ENCODE measurements at places on chromosomes 5 and 9.

GRCh38 chr5:151620461-151620840 lies 29.3 kb upstream of the FAT2 start:
- H3K27me3 ChIP-seq, result peaks cover 33% of the 10 kb centered on the region
- DNase-seq, result no peak
- no peak overlapping the region for H3K4me3 ChIP-seq
- H3K27ac ChIP-seq, result no peak overlapping the region
- H3K36me3 ChIP-seq, result no peaks in the 10 kb centered on the region
- no peaks in the 10 kb centered on the region for H3K4me1 ChIP-seq

- peaks cover 3% of the 10 kb centered on the region for H3K36me3 ChIP-seq
- H3K4me1 ChIP-seq, result no peaks in the 10 kb centered on the region
- H3K27ac ChIP-seq, result no peak overlapping the region
- no peaks in the 10 kb centered on the region for H3K27me3 ChIP-seq
- DNase-seq, result peak; percentile 7
These were observed 55.8 kb downstream of the PHAX start for GRCh38 chr5:126656401-126657007.

GRCh38 chr5:123987956-123988355 lies 476.0 kb downstream of the CSNK1G3 start:
- no peaks in the 10 kb centered on the region for H3K36me3 ChIP-seq
- H3K4me1 ChIP-seq, result no peaks in the 10 kb centered on the region
- DNase-seq, result no peak
- H3K27me3 ChIP-seq, result no peaks in the 10 kb centered on the region
- no peak overlapping the region for H3K4me3 ChIP-seq

GRCh38 chr5:149358294-149358651 lies 427 bp downstream of the PCYOX1L start:
- no peaks in the 10 kb centered on the region for H3K27me3 ChIP-seq
- peak overlapping the region; percentile 95 for H3K4me3 ChIP-seq
- H3K36me3 ChIP-seq, result peaks cover 30% of the 10 kb centered on the region
- peak; percentile 26 for DNase-seq
- peaks cover 37% of the 10 kb centered on the region for H3K4me1 ChIP-seq
- H3K27ac ChIP-seq, result peak overlapping the region; percentile 95

DNA sequence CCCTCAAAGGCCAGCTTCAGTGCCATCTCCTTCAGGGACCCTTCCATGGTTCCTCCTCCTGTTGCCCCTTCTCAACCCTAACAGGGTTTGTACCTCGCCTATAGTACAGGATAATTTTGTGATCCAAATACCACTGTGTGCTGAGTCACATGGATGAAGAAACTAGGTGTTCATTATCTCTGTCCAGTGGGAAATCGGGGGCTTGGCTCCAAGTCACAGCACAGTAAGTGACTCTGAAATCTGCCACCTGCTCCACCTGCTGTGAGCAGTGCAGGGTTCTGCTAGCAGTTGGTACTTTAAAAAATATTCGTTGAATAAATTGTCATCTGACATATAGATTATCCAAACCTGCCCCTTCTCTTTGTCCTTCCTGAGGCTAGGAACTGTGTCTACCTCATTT lies 123.2 kb upstream of the OTULINL start:
- H3K27ac ChIP-seq, result no peak overlapping the region
- H3K36me3 ChIP-seq, result peaks cover 13% of the 10 kb centered on the region
- H3K27me3 ChIP-seq, result no peaks in the 10 kb centered on the region
- H3K4me3 ChIP-seq, result no peak overlapping the region

DNA sequence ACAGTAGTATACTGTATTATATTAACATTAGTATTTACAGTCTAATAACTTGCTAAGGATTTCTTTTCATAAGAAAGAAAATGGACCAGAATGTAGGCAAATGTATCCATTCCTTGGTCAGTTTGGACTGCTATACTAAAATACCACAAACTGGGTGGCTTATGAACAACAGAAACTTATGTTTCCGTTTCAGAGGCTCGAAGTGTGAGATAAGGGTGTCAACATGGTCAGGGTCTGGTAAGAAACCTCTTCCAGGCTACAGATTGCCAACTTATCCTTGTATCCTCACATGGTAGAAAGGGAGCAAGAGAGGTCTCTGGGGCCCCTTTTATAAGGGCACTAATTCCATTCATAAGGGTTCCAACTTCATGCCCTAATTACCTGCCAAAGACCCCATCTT lies 9.2 kb upstream of the ESM1 start:
- H3K27me3 ChIP-seq, result no peaks in the 10 kb centered on the region
- H3K4me3 ChIP-seq, result peak overlapping the region; percentile 53
- no peak for DNase-seq
- H3K27ac ChIP-seq, result peak overlapping the region; percentile 72
- H3K4me1 ChIP-seq, result peaks cover 40% of the 10 kb centered on the region
- H3K36me3 ChIP-seq, result no peaks in the 10 kb centered on the region

DNA sequence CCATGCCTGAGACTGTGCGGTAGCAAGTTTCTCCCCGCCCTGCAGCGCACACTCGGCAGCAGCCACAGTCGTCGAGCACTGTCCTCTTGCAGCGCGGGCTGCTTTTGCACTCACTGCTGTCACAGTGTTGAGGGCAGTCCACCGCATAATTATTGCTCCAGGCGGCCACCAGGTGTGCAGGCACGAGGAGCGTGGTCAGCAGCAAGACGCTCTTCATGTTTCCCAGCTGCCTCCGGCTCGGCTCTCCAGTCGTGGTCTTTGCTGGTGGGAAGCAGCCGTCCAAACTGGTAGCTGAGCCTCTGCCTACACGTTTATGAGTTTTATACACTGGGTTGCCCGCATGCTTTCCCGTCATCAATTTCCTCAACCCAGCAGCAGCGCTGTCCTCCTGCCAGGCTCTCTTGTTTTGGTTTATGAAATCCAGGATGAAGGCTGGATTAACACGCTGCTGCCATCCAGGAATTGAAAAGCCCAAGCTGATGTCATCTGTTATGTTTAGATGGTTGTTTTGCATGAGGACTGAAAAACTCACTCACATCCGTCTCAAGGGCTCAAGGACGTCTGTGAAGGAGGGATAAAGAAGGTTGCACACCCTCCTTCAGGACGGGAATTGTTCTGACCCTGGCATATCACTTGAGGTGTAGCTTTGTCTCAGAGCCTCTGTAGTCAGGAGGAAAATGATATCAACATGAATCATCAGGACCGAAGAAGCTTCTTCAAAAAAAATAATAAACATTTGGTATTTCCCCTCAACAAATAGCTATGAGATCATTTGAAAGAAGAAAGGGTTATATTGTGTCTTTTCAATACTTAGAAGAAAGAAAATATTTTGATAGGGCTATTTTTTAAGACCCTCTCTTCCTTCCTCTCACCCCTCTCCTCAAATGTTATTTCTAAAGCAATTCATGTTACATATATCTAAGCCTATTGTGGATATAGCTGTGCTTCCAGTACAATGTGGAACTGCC lies at the start of gene ESM1:
Gene ESM1 (minus strand): TSS at position 293 of the 968 bp plus-strand sequence. CDS start 76 bp downstream, at position 217.
- peak within 1 kb of the TSS; percentile 19 for H3K27ac ChIP-seq
- peak within 1 kb of the TSS; percentile 67 for H3K4me3 ChIP-seq
- no peaks in the 10 kb centered on the region for H3K36me3 ChIP-seq
- H3K4me1 ChIP-seq, result peaks cover 59% of the 10 kb centered on the region
- H3K27me3 ChIP-seq, result no peaks in the 10 kb centered on the region
- no peak for DNase-seq

- no peaks in the 10 kb centered on the region for H3K4me1 ChIP-seq
- H3K27me3 ChIP-seq, result no peaks in the 10 kb centered on the region
- no peak overlapping the region for H3K4me3 ChIP-seq
- no peak overlapping the region for H3K27ac ChIP-seq
- DNase-seq, result no peak
These were observed 135.1 kb upstream of the RFX3 start for GRCh38 chr9:3660936-3661335.

DNA sequence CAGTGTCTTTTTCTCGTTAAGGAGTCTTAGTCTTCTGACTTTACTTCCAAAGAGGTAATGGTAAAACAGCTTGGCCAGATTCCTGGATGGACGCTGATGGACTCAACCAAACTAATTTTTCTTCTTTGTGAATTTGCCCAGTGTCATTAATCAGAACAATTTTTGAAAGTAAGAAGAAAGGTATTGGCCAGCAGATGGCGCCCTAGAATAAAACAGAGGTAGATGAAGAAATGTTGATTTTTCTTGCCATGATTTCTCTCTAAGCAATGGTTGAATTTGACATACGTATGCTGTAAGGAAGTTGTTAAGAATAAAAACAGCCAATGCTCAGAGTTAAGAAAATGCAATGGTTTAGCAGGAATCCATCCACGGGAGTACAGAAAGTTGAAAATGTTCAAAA lies 500.0 kb downstream of the DIRAS2 start:
- H3K4me1 ChIP-seq, result no peaks in the 10 kb centered on the region
- no peaks in the 10 kb centered on the region for H3K36me3 ChIP-seq
- no peak overlapping the region for H3K27ac ChIP-seq
- H3K4me3 ChIP-seq, result no peak overlapping the region
- peak; percentile 31 for DNase-seq

GRCh38 chr5:22918511-22918910 lies 65.4 kb upstream of the CDH12 start:
- no peak for DNase-seq
- no peaks in the 10 kb centered on the region for H3K4me1 ChIP-seq
- no peak overlapping the region for H3K27ac ChIP-seq
- H3K27me3 ChIP-seq, result no peaks in the 10 kb centered on the region
- no peaks in the 10 kb centered on the region for H3K36me3 ChIP-seq
- H3K4me3 ChIP-seq, result no peak overlapping the region

All from effector memory CD8-positive, alpha-beta T cell (primary cell).